ENCODE measurements at places on chromosomes 7 and 10.
A peak's percentile ranks its signal among the peaks of the same experiment; 100 is the strongest.

DNA sequence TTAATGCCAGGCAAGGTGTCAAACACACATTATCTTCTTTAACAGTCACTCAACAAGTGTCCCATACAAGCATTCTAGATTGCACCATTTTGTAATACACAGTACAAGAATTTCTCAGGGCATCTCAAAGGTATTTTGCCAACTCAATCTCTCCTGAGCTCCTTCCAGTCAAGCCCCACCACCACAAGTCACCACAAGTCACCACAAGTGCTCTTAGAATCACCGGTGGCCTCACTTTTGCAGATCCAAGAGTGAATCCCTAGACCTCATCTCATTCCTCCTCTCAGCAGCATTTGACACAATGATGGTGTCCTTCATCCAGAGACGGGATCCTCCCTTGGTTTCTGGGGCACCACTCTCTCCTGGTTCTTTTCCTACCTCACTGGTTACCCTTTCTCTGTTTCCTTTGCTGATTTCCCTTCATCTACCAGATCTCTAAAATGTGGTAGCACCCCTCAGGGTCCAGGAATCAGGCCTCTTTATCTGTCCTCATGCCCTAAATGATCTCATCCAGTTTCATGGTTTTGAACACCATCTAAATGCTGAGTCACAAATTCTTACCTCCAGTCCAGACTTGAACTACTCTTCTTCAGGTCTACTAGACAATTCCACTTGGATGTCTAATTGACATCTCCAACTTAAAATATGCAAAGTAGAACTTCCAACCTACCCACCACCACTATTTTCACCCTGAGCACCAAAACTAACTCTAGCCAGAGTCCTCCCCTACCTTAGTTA lies 26.9 kb downstream of the VPS41 start:
- DNase-seq = no peak

GRCh38 chr7:140026935-140027334 lies 35.8 kb downstream of the PARP12 start:
- DNase-seq = no peak

DNA sequence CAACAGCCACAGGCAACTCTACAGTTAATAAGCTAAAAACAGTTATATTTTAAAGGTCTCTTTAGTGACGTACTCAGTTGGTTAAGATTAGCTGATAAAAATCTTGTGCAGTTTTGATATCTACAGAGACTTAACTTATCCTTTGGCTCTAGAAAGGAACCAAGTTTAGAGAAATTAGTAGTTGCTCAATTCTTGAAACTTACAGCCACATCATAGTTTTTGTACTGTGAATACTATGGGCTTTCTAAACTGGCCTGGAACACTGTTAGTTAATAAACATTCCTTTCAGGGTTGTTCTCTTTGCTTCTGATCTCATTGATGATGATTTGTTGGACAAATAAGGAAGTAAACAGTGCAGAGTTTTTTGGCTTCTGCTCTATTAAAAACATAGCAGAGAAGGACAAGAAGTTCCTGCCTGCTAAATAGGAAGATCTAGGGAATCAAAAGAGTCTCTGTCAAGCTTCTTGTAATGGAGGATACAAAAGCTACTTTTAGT lies 73.1 kb downstream of the MKLN1 start:
- DNase-seq = no peak

- no peak for DNase-seq
These were observed 20.5 kb upstream of the CRYGN start for GRCh38 chr7:151460474-151460855.

DNA sequence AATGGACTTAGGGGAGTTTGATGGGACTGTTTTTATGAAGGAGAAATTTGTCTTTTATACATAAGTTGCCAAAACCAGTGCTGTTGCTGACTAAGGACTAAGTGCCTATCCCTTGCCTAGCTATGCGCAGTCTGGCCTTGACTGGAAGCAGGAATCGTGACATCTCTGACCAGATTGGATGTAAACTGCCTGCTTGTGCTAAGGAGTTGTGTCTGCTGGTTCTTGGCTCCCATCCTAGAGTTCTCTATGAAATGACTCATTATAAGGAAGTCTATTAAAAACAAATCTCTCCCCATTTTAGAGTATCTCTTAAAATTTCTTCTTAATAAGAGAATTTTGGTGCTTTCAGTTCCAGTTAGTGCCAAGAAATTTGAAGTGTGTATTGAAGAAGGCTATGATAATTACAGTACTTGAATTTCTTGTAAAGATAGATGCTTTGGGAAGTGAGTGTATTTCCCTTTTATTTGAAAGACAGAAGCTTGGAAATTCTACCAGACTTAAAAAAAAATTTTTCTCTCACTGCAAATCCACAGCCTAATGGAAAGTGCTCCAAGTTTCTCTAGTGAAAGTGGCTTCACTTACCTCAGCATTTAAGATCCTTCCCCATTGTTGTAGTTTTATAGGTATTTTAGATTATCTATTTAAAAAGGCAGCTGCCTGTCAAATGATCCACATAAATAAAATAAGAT lies 77.6 kb downstream of the BICC1 start:
- no peak for DNase-seq

DNA sequence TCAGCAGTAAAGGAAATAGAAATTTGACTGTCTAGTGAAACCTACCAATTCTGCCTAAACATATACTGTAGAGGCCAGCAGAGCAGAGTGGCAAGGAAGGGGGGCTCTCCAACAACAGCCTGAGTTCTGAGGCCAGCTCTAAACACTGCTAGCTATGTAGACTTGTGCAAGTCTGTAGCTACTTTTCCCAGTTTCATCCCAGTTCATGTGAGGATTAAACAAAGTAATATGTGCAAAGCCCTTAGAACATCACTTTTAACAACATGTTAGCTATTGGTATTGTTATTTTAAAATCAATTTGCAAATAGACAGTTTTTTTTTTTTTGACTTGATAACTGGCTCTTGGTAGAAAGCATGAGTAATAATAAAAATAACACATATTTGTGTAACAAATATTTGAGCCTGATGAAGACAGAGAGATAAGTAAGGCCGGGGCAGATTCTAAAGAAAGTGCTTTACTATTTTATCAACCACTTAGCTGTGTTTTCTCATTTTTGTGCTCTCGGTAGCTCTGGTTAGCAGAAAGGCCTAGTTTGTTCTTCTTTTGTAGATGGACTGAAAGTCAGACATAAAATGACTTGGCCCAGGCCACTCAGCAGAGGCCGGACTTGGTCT lies 9.3 kb downstream of the CHST12 start:
- DNase-seq = no peak

DNA sequence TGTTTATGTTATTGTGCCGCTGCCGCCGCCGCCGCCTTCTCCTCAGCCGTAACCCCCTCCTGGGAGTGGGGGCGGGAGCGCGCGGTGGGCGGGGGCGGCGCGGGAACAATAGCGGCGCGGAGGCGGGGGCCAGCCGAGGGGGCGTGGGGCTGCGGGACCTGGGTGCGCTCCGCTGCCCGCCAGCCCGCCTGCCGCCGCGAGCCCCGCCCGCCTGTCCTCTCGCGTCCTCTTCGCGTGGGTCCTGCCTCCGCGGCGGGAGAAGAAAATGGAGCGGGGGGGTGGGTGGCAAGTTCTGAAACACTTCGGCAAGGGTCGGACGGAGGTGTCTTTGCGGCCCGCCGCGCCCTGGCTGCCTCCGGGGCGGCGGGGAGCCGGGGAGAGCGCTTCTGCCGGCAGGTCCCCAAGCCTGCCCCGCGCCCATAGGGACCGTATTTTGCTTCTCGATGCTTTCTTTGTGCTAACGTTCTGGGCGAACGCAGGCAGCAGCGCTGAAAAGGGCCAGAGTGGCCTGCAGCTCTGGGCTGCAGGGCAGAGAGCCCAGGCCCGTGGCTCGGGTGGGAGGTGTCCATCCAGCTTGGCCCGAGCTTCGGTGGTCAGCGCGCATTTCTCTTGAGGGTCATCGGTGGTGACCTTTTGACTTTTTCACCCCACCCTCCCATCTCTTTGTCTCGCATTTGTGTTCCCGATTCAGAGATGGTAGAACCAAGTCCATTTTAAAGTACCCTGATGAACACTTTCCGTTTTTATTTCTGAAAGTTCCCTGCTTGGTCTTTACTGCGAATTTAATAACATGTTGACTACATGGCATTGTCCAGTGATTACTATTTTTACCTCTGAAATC lies 613 bp downstream of the MAPK8 start:
- DNase-seq = peak; percentile 57

DNA sequence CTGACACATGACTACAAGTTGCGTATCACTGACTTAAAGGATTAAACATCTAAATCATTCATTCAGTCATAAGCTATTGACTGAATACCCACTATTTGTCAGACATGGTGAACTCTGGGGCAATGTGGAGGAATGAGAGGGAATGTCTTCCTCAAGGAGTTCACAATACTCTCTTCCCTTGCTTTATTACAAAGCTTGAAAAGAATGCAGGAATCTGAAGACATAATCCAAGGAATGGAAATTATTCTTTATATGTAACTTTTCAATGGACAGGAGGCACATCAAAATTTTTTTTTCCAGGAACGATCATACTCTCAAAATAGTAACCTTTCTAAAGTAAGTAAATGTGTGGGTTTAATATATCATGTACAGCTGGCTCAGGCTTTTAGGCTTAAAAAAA lies 111.9 kb downstream of the ATXN7L1 start:
- no peak for DNase-seq

- no peak for DNase-seq
These were observed 82.7 kb downstream of the GLRX3 start for GRCh38 chr10:130218936-130219335.

- DNase-seq = no peak
These were observed 17.2 kb upstream of the CFAP46 start for GRCh38 chr10:132959559-132959961.

GRCh38 chr7:2350861-2351260 lies 3.8 kb upstream of the EIF3B start:
- DNase-seq = no peak

DNA sequence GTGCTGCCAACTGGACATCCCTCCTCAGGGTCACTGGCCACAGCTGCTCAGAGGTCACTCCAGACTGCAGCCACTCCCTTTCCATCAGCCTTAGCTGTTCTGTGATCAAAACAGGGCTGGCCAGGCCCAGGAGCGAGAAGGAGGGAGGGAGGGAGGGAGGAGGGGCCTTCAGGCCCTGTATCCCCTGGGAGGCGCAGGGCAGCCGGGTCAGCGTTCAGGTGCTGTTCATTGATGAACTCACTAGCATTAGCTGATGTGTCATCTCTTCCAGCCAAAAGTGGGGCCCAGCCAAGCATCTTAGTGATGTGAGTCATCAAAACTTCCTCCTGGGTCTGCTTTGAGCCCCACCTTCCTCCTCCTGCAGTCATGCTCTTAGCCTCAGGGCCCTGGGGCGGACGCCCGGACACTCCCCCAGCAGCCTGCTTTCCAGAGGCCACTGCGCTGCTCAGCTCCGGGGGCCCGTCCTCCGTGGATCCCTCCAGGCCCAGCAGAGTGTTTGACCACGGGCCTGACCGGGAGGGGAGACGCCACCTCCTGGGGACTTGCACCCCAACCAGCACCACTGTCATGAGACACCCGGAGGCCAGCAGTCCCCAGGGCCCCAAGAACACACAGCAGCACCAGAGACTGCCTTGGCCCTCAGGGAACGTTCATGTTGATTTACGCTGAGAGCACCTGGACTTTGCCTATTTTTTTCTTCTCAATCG lies 149.2 kb downstream of the PRKAG2 start:
- DNase-seq = peak; percentile 77

Measured in activated naive CD8-positive, alpha-beta T cell treated with anti-CD3 and anti-CD28 coated beads for 36 hours (primary cell).